ENCODE measurements at places on chromosomes 16 and 17. TPM values are rescaled to one million over a fixed set of nuclear protein-coding genes. Genes with fewer than 3 reads are reported as not detected.

DNA sequence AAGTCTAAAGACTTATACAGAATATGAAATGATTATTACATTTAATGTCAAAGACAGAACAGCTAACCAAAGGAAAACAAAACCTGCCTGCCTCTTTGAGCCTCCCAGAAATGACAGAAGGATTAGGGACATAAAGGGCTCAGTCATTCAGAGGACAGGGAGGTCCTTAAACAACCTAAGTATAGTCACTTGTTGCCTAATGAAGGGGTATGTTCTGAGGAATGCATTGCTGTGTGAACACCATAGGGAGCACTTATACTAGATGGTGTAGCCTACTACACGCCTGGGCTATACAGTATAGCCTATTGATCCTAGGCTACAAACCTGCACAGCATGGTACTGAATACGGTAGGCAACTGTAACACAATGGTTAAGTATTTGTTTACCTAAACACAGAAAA, 106.4 kb downstream of the PARN start:
- peaks cover 21% of the 10 kb centered on the region for H3K4me1 ChIP-seq
- H3K36me3 ChIP-seq = no peaks in the 10 kb centered on the region
- DNase-seq = no peak
- H3K27me3 ChIP-seq = no peaks in the 10 kb centered on the region
- H3K4me3 ChIP-seq = no peak overlapping the region

KRT28 gene
- total RNA-seq = not detected

GRCh38 chr16:67825119-67825518, 17.0 kb upstream of the THAP11 start:
- H3K4me3 ChIP-seq = no peak overlapping the region
- H3K27ac ChIP-seq = no peak overlapping the region
- no peaks in the 10 kb centered on the region for H3K27me3 ChIP-seq

GRCh38 chr16:85492295-85492864, 120.7 kb upstream of the GSE1 start:
- peak; percentile 36 for DNase-seq
- H3K27me3 ChIP-seq = no peaks in the 10 kb centered on the region
- H3K27ac ChIP-seq = no peak overlapping the region
- H3K4me3 ChIP-seq = no peak overlapping the region

GRCh38 chr17:58966208-58966607, 140.5 kb downstream of the TRIM37 start:
- no peaks in the 10 kb centered on the region for H3K27me3 ChIP-seq
- no peaks in the 10 kb centered on the region for H3K36me3 ChIP-seq
- H3K27ac ChIP-seq = no peak overlapping the region
- no peaks in the 10 kb centered on the region for H3K4me1 ChIP-seq
- DNase-seq = no peak

ZNF276 gene
- total RNA-seq = 19.3 TPM

DNA sequence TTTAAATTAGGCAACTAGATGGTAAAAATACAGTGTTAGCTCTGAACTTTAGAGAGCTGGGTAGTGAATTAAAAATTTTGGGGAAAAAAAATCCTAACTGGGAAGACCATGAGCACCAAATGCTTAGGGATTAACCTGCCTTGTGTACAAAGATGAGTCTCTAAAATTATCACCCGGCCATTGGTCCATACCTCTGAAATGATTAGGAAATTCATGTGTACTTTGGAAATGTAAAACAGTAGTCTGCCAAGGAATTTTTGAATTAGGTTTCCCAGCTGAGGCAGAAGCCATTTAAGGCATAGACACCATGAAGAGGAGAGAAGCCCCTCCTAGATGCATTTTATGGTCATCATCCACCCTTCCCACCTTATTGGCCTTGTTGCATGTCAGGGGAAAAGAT, 670.5 kb upstream of the SALL1 start:
- H3K36me3 ChIP-seq = no peaks in the 10 kb centered on the region
- H3K4me1 ChIP-seq = no peaks in the 10 kb centered on the region
- no peak for DNase-seq
- no peaks in the 10 kb centered on the region for H3K27me3 ChIP-seq
- H3K27ac ChIP-seq = no peak overlapping the region
- H3K4me3 ChIP-seq = no peak overlapping the region
